Right renal cortex interstitium (tissue), 3 donors: ENCODE measurements at places on chromosomes 1 and 21.
A peak's percentile ranks its signal among the peaks of the same experiment; 100 is the strongest.

- no peak for DNase-seq
These were observed 2.1 kb downstream of the SH3BGRL3 start for GRCh38 chr1:26281971-26282370.

- no peak for DNase-seq
These were observed 11.2 kb upstream of the RRP15 start for GRCh38 chr1:218273762-218274479.

DNA sequence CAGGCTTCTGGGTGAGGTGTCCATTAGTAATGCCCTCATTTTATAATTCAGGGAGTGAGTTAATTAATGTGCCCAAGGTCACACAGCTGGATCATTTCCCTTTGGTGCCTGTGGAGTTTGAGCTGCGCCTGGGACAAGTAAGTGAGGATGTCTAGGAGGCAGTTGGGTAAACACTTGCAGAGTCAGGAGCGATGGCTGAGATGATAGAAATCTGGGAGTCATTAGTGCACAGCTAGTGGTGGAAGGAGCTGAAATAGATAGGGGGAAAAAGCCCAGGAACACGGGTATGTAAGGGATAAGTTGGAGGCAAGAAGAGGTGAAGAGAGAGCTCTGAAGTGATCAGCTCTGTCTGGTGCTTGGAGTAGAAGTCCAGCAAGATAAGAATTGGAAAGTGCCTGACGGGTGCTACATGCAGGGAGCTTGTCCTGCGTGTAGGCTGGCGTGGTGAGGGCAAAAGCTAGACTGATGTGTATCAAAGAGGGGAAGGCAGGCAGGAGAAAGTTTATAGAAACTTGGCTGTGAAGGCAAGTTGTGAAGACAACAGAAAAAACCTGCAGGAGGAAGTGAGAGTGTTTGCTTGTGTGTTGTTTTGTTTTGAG, 1.7 kb upstream of the SCAF4 start:
- no peak for DNase-seq

DNA sequence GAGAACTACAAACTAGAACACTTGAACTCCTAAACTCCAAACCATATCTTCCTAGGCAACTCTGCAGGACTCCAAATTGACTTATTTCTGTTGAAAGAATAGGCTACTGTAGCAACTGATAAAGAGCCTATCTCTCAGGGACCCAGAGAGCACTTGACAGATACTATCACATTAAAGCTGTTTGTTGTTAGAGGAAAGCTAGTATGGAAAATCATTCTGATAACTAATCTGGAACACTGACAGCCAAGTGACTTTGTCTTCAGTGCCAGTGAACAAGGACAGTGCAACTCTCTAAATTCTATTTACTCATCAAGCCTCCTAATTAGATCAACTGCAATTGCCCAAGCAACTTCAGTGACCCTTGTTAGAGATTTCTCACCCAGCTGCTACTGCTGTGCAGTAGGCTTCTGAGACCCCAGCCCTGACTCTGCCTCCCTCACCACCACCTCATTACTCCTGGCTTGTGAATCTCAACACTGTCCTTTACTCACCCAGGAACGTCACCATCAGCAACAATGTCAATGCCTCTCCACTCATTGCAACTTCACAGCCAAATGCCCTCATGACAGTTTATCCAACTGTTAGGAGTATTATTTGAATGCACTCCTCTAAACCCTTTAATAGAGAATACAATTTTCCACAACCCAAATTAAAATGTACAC, 7.4 kb upstream of the RGS13 start:
- DNase-seq, result no peak

DNA sequence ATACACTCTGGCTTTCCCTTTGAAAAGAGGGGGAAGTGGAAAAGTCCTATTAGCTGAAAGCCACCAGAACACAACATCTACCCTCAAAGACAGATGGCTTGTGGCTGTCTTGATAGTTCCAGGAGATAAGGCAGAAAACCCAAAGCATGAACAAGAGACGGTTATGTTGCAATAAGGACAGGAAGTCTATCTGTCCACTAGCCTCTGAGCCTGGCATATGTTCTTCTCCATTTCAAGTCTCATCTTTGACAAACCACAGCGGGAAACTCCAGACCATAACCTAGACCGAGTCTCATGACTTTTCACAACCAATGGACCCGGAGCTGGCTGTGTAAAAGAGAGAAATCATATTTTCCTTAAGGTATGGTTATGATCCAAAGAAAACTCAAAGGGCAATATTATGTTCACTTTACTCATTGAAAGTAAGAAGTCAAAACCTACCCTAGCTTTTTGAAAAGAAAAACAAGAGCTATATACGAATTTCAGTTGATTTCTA, 33.8 kb downstream of the DUSP10 start:
- no peak for DNase-seq

DNA sequence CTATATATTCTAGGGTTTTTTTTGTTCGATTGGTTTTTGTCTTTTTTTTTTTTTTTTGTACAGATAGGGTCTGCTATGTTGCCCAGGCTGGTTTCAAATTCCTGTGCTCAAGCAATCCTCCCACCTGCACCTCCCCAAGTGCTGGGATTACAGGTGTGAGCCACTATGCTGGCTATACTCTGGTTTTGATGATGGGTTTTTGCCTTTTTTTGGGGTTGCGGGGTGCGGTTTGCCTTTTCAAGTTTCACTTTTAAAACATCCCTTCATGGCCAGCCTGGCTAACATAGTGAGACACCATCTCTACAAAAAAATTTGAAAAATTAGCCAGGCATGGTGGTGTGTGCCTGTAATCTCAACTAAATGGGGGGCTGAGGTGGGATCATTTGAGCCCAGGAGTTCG, 10.0 kb downstream of the KDM5B start:
- no peak for DNase-seq

GRCh38 chr1:154895798-154896197, 25.7 kb upstream of the KCNN3 start:
- DNase-seq, result no peak

GRCh38 chr1:248857749-248858095, 1.2 kb downstream of the ZNF692 start:
- no peak for DNase-seq

- no peak for DNase-seq
These were observed 47.3 kb downstream of the TP73 start for GRCh38 chr1:3699596-3699995.

- DNase-seq, result peak; percentile 38
These were observed 94.4 kb downstream of the COLGALT2 start for GRCh38 chr1:183942933-183943693.

GRCh38 chr1:75520862-75521475, 89.9 kb downstream of the SLC44A5 start:
- DNase-seq, result no peak

- DNase-seq, result no peak
These were observed 34.8 kb downstream of the CDC7 start for GRCh38 chr1:91535441-91535840.

GRCh38 chr1:210743038-210743437, 390.9 kb downstream of the KCNH1 start:
- no peak for DNase-seq

DNA sequence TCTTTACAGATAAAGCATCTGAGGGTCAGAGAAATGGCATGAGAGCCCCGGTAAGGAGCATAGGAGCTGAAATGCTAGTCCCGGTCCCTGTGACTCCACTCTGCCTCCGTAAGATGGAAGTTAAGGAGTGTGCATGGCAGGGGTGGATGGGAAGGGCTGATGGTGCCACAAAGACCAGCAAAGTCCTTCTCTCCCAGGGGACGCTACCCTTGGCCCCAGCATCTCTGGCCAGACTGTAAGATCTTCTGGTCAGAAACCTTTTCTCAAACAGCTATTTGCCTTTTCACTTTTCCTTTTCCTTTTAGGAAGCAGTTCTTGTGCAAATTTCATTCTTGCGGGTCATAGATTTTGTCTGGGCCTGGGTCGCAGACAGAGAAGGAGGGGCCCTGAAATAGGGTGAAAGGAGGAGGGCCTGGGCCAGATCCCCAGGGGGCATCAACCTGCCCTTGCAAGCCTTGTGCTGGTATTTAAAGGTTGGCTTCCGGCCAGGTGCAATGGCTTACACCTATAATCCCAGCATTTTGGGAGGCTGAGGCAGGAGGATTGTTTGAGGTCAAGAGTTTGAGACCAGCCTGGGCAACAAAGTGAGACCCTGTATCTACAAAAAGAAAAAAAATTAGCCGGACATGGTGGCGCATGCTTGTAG, 14.4 kb upstream of the EPS8L3 start:
- DNase-seq, result no peak

DNA sequence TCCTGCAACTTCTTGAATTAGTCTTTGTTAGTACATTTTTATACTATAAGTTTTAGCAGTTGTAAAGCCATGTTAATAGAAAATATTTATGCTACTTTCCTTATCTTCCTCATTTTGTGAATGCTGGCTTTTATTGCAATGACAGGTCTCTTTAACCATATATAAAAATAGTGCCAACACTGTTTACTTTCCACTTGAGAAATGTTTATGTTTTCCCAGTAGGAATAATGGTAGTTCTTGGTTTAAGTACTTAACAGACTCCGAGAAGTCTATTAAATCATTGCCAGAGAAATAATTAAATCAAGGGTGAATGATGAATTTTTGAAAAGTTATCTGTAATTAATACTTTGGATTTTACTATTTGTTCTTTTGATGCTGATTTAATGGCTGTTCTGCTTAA, 9.7 kb downstream of the CHML start:
- DNase-seq, result no peak

DNA sequence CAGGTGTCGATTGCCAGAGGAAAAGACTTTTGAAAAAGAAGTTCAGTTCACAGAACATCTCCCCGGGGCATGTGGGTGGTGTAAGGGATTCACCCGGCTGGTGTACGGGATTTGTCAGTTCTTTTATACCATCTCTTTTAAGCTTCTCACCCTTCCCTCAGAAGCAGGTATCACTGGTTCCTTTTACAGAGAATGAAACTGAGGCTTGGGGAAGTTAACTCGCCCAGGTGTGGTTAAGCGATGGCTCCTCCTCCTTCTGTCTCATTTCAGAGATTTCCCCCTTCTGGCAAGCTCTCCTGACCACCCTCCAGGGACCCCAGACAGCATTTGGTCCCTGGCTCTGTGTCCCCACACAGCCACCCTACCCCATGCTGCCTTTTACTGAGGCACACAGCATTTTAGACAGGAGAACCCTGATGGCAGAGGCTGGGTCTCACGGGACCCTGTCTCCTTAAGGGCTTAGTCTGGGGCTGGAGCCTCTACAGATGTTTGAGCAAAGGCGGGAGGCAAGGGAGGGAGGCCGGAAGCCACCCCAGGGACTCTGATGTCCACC, 2.8 kb upstream of the ECE1 start:
- no peak for DNase-seq

GRCh38 chr1:79441238-79441637, 434.7 kb upstream of the ADGRL4 start:
- no peak for DNase-seq

DNA sequence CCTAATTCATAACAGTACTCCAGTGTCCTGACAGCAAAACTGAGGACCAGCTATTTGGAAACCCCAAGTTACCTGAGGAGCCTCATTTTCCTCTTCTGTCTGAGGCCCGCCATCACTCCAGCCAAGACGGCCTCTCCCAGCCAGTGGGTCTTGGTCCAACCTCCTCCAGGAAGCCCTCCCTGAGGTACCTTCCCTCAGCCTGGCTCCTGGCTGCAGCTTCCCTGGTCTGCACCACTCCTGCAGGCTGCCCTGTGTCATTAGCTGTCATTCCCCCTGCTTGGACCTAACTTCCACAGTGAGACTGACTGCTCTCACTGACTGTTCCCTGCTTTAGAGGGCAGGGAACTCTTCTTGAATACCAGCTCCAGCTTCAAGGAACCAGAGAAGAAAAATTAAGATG, 33.0 kb downstream of the BCAR3 start:
- DNase-seq, result no peak

- no peak for DNase-seq
These were observed 50.4 kb upstream of the FMOD start for GRCh38 chr1:203401199-203401877.

DNA sequence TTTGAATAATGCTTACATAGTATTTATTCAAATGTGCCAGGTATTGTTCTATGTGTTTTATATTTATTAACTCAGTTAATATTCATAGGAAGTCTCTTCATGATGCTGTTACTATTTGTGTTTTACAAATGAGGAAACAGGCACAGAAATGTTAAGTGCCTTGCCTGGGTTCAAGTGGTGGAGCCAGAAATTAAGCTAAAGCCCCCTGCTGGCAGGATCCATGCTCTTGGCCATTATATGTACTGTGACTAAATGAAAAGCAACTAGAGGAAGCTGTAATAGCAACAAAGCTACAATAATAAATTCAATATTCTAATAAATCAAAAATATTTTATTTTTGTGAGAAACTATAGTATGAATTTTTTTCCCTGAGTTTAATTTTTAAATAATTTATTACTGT, 30.0 kb downstream of the IARS2 start:
- DNase-seq, result no peak

- no peak for DNase-seq
These were observed 177.7 kb downstream of the ADSS2 start for GRCh38 chr1:244273845-244274619.

GRCh38 chr1:191043066-191043465, 565.4 kb upstream of the BRINP3 start:
- no peak for DNase-seq

DNA sequence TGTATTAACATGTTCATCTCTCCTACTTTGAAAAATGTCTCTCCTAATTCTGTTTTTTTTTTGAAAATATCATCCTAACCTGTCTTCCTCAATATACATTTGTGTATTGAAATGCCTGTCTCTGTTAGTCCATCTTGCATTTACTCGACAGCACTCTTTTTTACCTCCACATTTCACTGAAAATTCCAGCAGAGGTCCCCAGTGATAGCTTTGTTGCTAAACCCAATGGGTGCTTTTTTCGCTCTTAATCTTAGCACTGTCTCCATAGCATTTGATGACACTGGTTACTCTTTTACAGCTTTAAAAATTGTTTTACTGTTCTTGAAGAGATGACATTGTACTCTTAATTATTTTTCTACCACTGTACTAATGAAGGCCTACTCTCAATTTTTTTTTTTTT, 10.8 kb downstream of the OSBPL9 start:
- DNase-seq, result no peak

GRCh38 chr1:199226163-199226562, 587.3 kb downstream of the PTPRC start:
- DNase-seq, result no peak

- DNase-seq, result no peak
These were observed 1399.9 kb upstream of the B3GALT2 start for GRCh38 chr1:194586302-194586701.

GRCh38 chr1:91872559-91873081, 13.3 kb downstream of the TGFBR3 start:
- no peak for DNase-seq

DNA sequence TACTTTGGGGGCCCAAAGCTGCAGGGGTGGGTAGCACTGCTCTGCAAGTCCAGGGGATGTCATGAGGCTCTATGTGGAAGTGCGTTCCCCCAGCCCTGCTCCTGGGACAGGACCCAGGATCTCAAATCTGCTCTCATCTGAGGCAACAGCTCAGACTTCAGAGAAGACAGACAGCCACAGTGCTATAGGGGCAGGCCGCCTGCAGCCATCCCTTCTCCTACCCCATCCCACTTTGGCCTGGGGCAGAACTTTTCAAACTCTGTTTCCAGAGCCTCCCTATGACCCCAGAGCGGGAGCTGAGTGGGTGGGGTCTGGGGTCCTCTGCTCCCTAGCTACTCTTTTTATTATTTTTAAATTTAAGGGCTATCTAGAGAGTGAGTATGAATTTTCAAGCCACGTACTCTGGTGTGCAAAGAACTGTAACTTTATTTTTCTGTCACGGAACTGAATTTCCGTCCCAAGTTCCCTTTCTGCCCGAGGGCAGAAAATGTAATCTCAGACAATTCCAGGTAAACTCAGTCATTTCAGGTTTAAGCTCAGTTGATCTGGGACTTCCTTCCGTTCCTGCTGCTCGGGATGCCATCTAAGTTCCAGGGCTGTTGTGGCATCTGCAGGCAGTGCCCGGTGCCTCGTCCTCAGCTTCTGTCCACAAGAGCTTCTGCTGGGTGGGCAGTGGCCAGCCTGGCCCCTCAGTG, 98.3 kb downstream of the ACTL8 start:
- DNase-seq, result no peak
